ENCODE measurements at places on chromosomes 12 and 14.

- no peak for DNase-seq
These were observed 18.7 kb upstream of the MLEC start for GRCh38 chr12:120668091-120668867.

DNA sequence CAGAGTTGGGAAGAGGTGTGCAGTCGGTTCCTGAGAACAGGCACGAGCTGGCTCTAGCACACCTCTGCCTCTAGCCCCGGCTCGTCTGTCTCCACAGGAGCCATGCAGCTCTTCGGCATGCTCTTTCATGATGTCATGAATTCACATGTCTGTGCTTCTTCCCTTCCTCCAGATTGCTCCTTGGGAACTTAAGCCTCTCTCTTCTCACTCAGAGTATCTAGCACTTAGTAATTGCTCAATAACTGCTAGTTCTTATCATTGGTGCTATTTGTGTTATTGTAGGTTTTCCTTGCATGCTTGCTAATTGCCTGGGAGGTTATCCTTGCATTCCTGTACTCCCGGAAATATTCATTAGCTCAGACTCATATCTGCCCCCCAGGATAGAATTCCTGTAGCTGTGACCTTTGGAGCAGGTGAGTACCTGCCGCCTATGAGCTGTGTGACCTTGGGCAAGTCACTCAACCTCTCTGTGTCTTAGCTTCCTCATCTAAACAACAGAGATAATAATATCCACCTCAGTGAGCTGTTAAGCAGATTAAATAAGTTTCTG, 19.5 kb downstream of the FAM181A start:
- no peak for DNase-seq

DNA sequence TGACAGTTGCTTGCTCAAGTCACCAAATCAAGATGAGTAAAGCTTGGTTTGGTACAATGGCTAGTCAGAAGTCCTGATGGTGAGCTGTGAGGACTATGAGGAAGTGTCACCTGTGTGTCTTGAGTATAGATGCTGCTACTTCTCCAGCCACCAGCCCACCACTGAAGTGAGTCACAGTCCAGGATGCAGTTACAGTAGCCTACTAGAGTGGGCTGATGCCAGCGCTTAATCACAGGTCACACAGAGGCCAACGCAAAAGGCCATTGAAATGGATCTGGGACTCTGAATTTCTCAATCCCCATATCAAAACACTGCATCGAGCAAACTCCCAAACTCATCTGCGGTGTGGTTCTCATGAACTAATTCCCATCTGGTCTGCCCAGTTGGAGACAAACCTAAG, 223.1 kb downstream of the ANO6 start:
- DNase-seq: peak; percentile 43

DNA sequence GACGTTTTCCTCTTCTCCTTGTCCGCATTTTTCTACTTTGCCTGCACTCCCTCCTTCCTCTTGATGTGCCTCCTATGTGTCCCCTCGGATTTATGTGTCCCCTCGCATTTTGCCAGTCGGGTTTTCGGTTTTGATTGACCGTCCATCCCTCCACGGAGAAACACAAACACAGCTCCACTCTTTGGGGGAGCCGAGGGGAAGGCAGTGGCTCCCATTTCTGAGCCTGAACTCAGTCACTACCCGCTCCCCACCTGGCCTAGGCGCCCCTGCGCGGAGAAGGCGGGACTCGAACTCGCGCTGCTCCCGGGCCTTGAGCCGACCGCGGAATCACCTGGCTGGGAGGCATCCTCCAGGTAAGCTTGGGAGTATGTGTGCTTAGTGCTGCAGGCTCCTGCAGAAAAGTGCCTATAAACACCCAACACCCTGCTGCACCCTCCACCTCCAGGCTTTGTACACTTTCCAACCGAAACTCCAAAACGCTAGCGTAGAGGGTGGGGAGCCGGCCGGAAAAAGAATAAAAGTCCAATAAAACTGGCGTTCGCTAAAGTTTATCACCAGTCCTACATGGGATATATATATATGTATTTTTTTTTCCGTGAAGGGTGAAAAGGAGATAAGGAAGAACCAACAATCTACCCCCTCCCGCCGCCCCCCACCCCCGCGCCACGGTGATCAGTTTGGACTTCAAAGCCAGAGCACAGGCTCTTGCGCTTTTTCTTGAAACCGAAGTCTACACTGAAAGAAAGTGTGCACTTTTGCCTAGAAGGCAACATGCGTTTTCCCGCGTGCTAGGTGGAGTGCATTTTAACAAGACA, 3.3 kb upstream of the CCND2 start:
- DNase-seq: no peak

- no peak for DNase-seq
These were observed 16.4 kb upstream of the LMO3 start for GRCh38 chr12:16622338-16622737.

GRCh38 chr14:67133595-67134441, 55.4 kb upstream of the GARIN2 start:
- DNase-seq: no peak

- DNase-seq: no peak
These were observed 109.7 kb downstream of the ZNF664 start for GRCh38 chr12:124082687-124083086.

- DNase-seq: peak; percentile 67
These were observed 5.4 kb upstream of the ANO4 start for GRCh38 chr12:100789146-100789545.

GRCh38 chr12:27351476-27351875, 18.8 kb downstream of the BMAL2 start:
- no peak for DNase-seq

DNA sequence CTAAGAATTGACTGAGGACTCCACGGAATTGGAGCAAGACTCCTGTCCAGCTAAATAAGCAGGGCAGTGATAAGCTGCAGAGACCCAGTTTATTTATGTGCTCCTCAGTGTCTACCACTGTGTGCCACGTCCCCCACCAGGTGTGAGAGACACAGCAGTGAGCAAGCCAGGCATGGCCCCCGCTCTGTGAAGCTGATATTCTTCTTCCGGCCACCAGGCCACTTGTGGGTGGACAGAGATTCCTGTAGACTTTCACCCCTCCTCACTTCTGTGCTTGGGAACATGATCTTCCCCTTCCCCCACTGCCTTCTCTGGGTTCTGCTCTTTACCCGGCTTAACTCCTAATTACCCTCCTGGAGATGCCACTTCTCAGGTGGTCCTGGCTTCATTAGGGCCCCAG, 21.3 kb downstream of the BRAP start:
- no peak for DNase-seq

- no peak for DNase-seq
These were observed 6.2 kb downstream of the AACS start for GRCh38 chr12:125071456-125071855.

DNA sequence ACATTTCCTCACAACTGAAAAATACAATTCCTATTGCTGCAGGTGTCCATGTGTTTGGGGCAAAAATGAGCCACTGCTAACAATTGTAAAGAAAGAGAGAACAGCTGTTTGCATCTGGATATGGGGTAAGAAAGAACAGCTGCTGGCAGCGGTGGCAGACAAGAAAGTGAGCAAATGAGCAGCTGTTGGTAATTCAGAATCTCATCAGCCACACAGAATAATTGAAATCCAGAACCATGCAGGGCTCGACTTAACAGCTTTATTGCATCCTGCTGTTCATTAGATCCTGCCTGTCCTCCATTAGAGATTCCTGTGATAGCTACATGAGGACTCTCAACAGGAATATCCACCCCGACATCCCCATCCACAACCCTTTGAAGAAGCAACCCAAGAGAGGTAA, 62.5 kb upstream of the TSPAN8 start:
- no peak for DNase-seq

- peak; percentile 54 for DNase-seq
These were observed 859.2 kb downstream of the DIO2 start for GRCh38 chr14:79352076-79352630.

GRCh38 chr14:100532906-100533655, 54.1 kb downstream of the BEGAIN start:
- DNase-seq: peak; percentile 29

GRCh38 chr12:19941096-19941495, 427.2 kb upstream of the PDE3A start:
- DNase-seq: no peak

- DNase-seq: no peak
These were observed 67.3 kb upstream of the KCNH3 start for GRCh38 chr12:49471557-49471956.

DNA sequence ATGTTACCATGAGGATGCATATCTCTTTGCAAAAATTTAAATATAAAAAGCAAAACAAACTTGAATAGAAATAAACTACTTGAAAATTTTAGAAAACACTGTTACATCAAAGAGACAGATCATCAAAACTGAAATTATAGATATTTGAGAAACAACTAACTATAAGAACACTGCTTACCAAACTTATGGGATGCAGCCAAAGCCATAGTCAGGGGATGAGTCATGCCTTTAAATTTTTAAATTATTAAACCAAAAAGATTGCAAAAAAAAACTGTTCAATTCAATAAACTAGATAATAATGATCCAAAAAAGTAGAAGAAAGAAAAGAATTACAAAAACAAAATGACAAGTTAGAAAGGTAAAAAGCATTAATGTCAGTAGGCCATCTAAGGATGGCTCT, 7.5 kb downstream of the BDKRB2 start:
- DNase-seq: no peak

GRCh38 chr12:6603095-6603567, 4.0 kb downstream of the CHD4 start:
- DNase-seq: peak; percentile 42

DNA sequence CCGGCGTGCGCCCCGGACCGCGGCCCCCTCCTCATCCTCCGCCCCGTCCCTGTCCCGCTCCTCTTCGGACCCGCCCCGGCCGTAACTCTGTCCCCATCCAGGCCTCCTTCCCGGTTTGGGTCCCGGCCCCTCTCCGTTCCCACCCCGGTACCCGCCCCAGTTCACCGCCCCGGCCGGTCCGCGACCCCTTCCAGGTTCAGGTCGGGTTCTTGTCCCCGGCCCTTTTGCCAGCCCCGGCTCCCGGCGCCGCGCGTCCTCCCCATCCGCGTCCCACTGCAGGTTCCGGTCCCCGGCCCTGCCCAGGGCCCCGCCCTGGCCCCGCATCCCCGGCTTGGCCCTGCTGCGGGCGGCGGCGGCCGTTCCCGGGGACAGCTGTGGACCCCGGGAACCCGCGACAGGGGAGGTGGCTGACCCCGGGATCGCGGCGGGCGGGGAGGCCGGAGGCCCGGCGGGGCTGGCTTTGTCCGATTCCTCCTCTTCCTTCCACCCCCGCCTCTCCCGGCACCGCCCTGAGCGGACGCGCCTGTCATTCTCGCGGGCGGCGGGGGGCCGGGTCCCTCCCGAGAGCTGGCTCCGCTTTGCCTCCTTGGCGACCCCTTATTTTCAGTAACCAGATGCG, 601 bp downstream of the KLC1 start:
- DNase-seq: no peak

- DNase-seq: peak; percentile 98
These were observed at the start of gene DIABLO for GRCh38 chr12:122225683-122226365. Gene DIABLO, minus strand, starts transcription at chr12:122226052. Its CDS starts 38 bp downstream, at chr12:122226014.

DNA sequence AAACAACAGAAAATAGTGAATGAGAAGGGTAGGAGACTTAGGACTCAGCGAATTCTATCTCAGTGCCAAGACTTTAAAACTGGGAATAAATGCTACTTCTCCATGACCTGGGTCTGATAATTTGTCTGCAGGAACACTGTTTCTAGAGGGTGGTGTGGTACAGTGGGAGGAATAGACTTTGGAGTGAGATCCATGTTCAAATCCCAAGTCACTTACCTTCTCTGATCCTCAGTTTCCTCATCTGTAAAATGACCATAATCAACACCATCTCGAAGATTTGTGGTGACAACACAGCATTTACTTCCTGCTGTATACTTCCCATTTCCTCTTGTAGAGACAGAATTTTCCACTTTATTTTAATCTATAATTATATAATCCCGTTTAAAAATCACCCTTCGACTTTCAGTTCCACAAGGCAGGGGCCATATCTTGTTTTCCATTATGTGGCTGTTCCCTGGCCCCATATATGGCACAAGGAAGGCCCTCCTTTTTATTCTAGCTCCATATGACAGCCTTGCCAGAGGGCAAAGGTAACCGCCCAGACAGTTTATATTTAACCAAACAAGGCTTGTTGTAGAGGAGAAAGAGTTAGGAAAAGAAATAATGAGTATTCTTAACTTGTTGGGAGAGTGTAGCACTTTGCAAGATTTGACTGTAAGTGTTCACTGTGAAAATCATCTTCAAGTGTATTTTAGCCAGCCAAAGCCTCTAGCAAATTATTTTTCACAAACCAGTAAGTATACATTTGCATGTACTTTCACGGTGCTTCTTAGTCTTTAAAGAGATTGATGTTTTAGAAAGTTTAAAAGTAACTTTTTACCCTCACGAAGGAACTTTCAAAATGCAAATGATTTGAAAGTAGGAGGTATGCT, 243.1 kb downstream of the AKAP6 start:
- no peak for DNase-seq

DNA sequence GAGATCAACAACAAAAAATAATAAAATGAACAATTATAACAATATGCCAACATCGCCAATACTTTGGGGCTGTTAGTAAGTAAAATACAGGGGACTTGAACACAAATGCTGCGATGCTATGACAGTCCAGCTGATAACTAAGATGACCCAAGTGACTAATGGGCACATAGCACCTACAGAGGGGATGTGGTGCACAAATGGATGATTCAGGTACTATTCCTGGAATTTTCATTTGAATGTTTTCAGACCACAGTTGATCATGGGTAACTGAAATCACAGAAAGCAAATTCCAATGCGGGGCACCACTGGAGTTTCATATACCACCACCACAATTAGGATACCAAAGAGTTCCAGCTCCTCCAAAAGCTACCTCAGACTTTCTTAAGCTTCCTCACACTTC, 82.9 kb downstream of the RCOR1 start:
- DNase-seq: no peak

DNA sequence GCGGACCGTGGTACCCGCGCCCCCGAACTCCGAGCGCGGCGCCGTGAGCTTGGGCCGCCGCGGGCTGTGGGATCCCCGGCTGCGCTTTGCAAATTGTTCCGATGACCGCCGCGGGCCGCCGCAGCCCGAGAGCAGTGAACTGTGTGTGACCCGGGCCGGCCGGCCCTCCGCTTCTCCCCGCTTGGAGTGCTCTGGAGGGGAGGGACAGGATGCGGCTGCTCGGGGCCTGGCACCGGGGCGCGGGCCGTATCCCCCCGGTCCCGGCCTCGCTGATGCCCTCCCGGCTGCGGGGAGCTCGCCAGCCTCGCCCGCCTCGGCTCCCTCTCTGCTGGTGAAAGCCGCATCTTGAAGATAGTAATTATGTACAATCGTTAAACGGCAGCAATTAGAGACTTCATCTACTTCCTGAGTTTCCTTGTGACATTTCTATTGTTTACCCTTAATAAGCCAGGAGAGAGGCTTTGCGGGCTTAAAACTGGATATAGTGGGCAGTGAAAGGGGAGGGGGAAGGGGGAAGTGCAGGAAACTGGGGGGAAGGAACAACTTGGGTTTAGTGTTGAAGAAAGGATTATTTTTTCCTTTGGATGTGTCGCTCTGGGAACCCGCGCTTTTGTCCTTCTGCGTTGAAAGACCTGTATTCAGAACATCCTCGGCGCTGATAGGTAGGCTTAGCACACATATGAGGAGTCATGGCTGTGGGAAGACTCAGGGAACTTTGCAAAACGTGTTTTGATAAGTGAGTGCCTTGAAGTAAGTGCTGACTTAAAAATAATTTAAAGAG, 1.2 kb downstream of the PELI2 start:
- peak; percentile 25 for DNase-seq

- no peak for DNase-seq
These were observed 49.1 kb downstream of the ANKS1B start for GRCh38 chr12:99935608-99936007.

- no peak for DNase-seq
These were observed 1109.2 kb downstream of the FLRT2 start for GRCh38 chr14:86639146-86639545.

GRCh38 chr12:126534942-126535341, 1469.7 kb downstream of the AACS start:
- no peak for DNase-seq
